T-cell (primary cell): ENCODE measurements at places on chromosomes 3 and 15. TPM values are rescaled to one million over a fixed set of nuclear protein-coding genes. Genes with fewer than 3 reads are reported as not detected.

DNA sequence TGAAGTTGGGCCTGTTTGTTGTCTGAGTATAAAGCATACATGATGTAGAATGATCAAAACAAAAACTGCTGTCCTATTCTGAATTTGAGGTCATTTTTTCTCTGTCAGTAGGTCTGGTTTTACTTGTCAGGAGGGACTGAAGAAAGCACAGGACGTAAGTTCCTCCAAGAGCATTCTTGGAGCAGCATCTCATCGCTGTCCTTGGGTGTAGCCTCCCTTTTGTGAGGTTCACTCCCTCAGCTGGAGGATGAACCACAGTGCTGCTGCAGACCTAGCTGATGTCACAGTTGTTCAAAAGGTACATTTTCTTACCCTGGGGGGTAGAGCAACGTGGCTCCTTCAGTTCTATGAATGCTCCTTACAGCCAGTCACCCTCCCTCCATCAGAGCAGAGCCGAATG lies 490.0 kb upstream of the TBL1XR1 start:
- no peak overlapping the region for H3K4me3 ChIP-seq
- H3K36me3 ChIP-seq: no peaks in the 10 kb centered on the region
- H3K27me3 ChIP-seq: no peaks in the 10 kb centered on the region
- H3K4me1 ChIP-seq: peaks cover 4% of the 10 kb centered on the region
- DNase-seq: no peak

GRCh38 chr3:73707772-73708171 lies 83.0 kb upstream of the PDZRN3 start:
- no peak for DNase-seq
- no peak overlapping the region for H3K27ac ChIP-seq
- H3K4me1 ChIP-seq: no peaks in the 10 kb centered on the region
- no peaks in the 10 kb centered on the region for H3K36me3 ChIP-seq

DNA sequence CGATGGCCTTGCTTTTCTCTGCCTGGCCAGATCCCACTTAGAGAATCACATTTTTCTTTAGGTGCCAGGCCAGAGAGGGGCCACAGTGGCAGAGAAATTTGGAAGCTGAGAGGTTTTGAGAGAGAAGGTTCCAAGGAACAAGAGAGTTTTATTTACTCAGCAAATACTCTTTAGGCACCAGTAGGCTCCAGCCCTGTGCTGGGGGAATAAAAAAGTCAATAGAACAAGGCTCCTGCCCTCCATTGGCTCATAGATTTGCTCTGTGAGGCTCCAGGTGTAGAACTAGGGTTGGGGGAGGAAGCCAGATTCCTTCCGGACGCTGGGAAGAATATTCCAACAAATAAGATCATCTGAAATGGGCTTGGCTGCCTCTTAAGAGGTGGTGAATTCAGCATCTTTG lies 59.9 kb downstream of the ST8SIA2 start:
- no peaks in the 10 kb centered on the region for H3K36me3 ChIP-seq
- H3K4me3 ChIP-seq: no peak overlapping the region
- no peaks in the 10 kb centered on the region for H3K27me3 ChIP-seq
- no peak overlapping the region for H3K27ac ChIP-seq
- DNase-seq: no peak
- no peaks in the 10 kb centered on the region for H3K4me1 ChIP-seq

- no peaks in the 10 kb centered on the region for H3K36me3 ChIP-seq
- DNase-seq: no peak
- H3K4me3 ChIP-seq: no peak within 1 kb of the TSS
- H3K27me3 ChIP-seq: peaks cover 16% of the 10 kb centered on the region
- no peak within 1 kb of the TSS for H3K27ac ChIP-seq
These were observed at the start of gene CASR for GRCh38 chr3:122183521-122183892. Gene CASR (plus strand): TSS chr3:122183668. CDS start chr3:122254190, 70,522 bp downstream.

The FOXL2 gene
- total RNA-seq: not detected

GRCh38 chr15:29668120-29668602 lies 154.1 kb downstream of the TJP1 start:
- DNase-seq: no peak
- no peaks in the 10 kb centered on the region for H3K4me1 ChIP-seq
- H3K4me3 ChIP-seq: no peak overlapping the region
- H3K27ac ChIP-seq: no peak overlapping the region

DNA sequence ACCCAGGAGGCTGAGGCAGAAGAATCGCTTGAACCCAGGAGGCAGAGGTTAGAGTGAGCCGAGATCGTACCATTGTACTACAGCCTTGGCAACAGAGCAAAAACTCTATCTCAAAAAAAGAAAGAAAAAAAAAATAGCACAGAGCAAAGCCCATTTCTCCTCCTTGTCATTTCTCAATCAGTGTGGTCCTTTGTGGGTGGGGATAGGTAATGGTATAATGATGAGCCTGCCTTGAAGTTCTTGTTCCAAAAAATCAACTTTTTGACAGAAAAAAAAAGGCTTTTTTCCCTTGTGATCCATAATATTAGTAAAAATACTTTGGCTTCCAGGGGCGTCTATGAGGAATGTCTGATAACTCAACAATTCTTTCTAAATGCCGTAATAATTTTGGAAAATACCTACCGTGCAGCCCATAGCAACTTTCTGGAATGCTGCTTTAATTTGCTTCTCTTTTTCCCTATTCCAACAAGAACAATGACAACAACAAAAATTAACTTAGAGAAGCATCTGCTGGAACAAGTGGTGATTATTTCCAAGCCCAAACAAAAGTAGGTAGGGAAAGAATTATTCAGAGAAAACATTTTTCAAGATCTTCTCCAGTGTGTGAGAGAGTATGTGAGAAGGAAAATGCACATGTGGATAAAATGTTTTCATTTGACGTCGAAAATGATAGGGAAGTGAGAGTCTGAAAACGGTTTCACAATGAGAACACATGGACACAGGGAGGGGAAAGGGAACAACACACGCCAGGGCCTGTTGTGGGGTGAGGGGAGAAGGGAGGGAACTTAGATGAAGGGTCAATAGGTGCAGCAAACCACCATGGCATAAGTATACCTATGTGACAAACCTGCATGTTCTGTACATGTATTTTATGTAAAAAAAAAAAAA lies 337.8 kb downstream of the RBMS3 start:
- no peaks in the 10 kb centered on the region for H3K4me1 ChIP-seq
- H3K27ac ChIP-seq: no peak overlapping the region
- no peaks in the 10 kb centered on the region for H3K36me3 ChIP-seq
- DNase-seq: no peak
- no peaks in the 10 kb centered on the region for H3K27me3 ChIP-seq

GRCh38 chr3:121747976-121748375 lies 1.6 kb downstream of the GOLGB1 start:
- H3K36me3 ChIP-seq: no peaks in the 10 kb centered on the region
- H3K4me1 ChIP-seq: peaks cover 14% of the 10 kb centered on the region
- no peak overlapping the region for H3K4me3 ChIP-seq
- DNase-seq: no peak

GRCh38 chr3:150611666-150612065 lies 8.5 kb downstream of the SELENOT start:
- H3K4me1 ChIP-seq: peaks cover 16% of the 10 kb centered on the region
- H3K36me3 ChIP-seq: no peaks in the 10 kb centered on the region
- no peaks in the 10 kb centered on the region for H3K27me3 ChIP-seq

GRCh38 chr15:26724381-26725150 lies 48.3 kb downstream of the GABRB3 start:
- DNase-seq: no peak
- no peaks in the 10 kb centered on the region for H3K36me3 ChIP-seq
- H3K27me3 ChIP-seq: no peaks in the 10 kb centered on the region
- H3K4me3 ChIP-seq: no peak overlapping the region
- H3K4me1 ChIP-seq: no peaks in the 10 kb centered on the region

The C3orf38 gene
- total RNA-seq: 26.8 TPM

DNA sequence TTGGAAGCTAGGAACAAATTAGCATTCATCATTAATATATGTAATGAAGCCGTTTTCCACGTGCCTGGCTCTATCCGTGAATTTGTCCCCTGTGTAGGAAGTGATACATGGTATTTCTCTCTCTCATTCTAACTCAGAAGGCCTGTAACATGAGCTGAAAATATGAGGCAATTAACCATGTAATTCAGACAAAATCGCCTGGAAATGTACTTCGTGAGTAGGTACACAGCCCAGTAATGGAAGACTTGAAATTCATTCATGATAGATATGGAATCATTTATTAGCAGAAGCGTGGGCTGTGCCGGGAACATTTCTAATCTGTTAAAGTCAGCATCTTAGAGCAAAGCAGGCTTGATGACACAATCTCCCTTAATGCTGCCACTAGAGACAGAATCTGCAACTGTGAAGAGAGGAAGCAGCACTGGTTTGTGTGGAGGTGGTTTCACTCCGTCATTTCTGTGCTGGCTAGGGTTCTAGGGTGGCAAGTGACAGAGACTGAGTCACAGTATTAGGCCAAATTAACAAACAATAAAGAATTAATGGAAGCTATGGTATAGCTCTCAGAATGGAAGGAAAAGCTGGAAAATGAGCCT lies 225.0 kb upstream of the PROK2 start:
- DNase-seq: no peak
- H3K4me1 ChIP-seq: no peaks in the 10 kb centered on the region
- H3K27ac ChIP-seq: no peak overlapping the region
- no peaks in the 10 kb centered on the region for H3K36me3 ChIP-seq
- H3K27me3 ChIP-seq: no peaks in the 10 kb centered on the region

DNA sequence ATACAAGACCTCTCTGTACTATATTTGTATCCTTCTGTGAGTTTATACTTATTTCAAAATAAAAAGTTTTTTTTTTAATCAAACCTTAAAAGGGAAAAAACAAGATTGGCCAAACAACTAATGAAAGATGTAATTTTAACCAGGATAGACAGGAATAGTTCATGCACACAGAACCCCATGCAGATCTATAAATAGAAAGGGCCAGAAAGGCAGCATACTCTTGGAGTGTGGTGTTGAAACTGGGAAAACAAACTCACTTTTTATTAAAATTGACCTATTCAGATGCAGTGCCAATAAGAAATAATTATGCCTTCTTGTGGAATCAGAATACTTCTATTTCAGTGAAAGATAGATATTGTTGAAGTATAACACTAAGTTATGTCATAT lies 204.6 kb downstream of the PLCL2 start:
- H3K27me3 ChIP-seq: no peaks in the 10 kb centered on the region
- peaks cover 20% of the 10 kb centered on the region for H3K36me3 ChIP-seq
- H3K4me3 ChIP-seq: no peak overlapping the region
- H3K27ac ChIP-seq: peak overlapping the region; percentile 28

The FILIP1L gene
- not detected for total RNA-seq

The CPLX3 gene
- total RNA-seq: not detected

- no peak overlapping the region for H3K27ac ChIP-seq
- no peak overlapping the region for H3K4me3 ChIP-seq
- DNase-seq: no peak
- H3K36me3 ChIP-seq: no peaks in the 10 kb centered on the region
- no peaks in the 10 kb centered on the region for H3K4me1 ChIP-seq
These were observed 532.9 kb upstream of the IL12A start for GRCh38 chr3:159455741-159456181.

GRCh38 chr15:98719137-98719740 lies 70.9 kb downstream of the IGF1R start:
- no peaks in the 10 kb centered on the region for H3K27me3 ChIP-seq
- H3K27ac ChIP-seq: no peak overlapping the region
- H3K4me3 ChIP-seq: no peak overlapping the region
- no peak for DNase-seq
- H3K4me1 ChIP-seq: peaks cover 42% of the 10 kb centered on the region
- H3K36me3 ChIP-seq: no peaks in the 10 kb centered on the region

GRCh38 chr3:167626490-167626889 lies 27.3 kb downstream of the WDR49 start:
- H3K27me3 ChIP-seq: no peaks in the 10 kb centered on the region
- no peaks in the 10 kb centered on the region for H3K4me1 ChIP-seq

DNA sequence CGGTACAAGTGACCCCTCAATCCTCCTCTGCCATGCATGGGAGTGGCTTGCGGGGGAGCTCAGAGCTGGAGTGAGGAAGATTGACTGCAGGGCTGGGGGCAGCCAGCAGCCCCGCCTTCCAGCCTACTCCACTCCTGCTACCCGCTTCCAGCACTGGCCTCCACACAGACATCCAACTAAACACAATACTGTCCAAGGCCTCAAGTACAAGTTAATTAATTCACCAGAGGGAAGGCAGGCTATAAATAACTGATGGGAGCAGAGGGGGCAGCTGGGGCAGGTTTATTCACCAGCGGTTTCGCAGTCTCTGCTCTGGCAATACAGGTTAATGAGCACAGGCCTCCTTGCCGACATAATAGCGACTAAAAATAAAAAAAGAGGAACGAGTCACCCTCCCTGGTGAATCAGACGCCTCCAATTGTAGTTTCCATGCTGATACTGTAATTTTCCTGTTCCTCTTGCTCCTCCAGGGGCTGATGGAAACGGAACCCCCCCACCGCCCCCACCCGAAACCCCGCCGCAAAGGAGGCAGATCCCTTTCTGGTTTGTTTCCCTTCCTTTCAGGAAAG lies 166.4 kb upstream of the TLE3 start:
- peaks cover 26% of the 10 kb centered on the region for H3K27me3 ChIP-seq
- DNase-seq: no peak
- H3K4me3 ChIP-seq: no peak overlapping the region
- no peak overlapping the region for H3K27ac ChIP-seq
- no peaks in the 10 kb centered on the region for H3K36me3 ChIP-seq
- peaks cover 50% of the 10 kb centered on the region for H3K4me1 ChIP-seq

DNA sequence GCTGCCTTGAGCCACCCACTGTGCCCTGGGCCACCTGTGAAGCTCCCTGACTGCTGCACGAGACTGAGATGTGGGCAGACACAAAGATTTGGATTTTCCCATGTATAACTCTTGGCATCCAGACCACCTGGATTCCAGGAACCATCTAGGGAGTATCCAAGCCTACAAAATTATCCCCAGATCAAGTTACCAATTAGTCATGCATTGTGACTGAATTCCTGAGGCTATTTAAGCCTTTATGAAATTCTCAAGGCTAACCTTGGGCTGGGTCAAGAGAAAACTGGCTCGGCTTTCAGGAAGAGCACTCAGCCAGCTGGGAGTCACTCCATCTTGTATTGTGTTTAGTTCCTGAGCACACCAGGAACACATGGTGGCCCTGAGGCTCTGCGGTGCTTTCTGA lies 13.3 kb upstream of the ATP13A5 start:
- no peak overlapping the region for H3K4me3 ChIP-seq
- no peaks in the 10 kb centered on the region for H3K27me3 ChIP-seq
- DNase-seq: no peak
